ENCODE measurements at places on chromosomes 1 and 21.

GRCh38 chr21:15775981-15776380 is 46.2 kb downstream of the USP25 start:
- DNase-seq, result no peak

- no peak for DNase-seq
Measured at GRCh38 chr1:15028102-15028501, 125.4 kb upstream of the TMEM51 start.

GRCh38 chr1:55813618-55814017 is 598.5 kb upstream of the USP24 start:
- DNase-seq, result no peak

- no peak for DNase-seq
Measured at GRCh38 chr1:31625561-31626222, 8.2 kb downstream of the HCRTR1 start.

DNA sequence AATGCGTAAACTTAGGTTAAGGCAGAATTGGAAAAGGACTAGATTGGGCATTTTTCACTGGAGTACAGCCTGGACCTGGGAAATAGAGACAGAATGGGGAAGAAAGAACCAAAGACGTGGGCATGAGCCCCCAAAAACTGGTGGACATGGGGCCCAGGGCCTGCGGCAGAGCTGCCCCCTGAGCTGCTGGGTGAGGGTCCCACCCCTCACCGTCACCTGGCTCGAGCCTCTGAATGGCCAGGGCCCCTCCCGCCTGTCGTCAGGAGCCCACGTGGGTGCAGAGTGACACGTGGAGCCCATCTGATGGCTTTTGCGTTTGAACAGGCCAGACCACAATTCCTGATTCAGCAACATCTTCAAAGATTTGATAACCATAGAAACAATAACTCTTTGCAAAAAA is 360.9 kb upstream of the VAMP3 start:
- DNase-seq, result no peak

- DNase-seq, result no peak
Measured at GRCh38 chr1:44031252-44032169, at the start of gene SLC6A9. TSS of gene SLC6A9 (minus strand) at chr1:44031462. CDS start at chr1:44024277, 7,185 bp downstream.

DNA sequence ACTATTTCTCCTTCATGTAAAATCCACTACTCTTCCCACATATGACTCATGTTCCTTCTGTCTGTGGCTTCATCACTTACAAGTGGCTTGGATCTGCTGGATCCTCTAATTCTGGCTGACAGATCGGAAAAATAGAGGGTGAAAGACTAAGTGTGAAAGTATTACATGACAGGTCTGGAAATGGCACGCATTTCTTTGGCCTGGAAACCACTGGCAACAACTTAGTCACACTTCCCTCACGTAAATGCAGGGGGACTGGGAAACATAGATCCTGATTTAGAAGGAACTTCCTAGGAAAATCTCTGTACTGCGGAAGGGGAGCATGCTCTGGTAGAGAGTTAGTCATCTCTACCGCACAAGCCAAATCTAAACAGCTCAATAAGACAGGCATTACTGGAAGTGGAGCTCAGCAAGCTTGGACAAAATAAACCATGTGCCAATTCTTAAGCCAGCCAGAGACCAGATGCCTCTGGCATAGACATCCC is 305.4 kb upstream of the PTBP2 start:
- DNase-seq, result no peak

GRCh38 chr1:174769961-174770549 is 229.7 kb upstream of the CACYBP start:
- DNase-seq, result peak; percentile 20

GRCh38 chr1:52003877-52004276 is 13.4 kb upstream of the RAB3B start:
- no peak for DNase-seq

DNA sequence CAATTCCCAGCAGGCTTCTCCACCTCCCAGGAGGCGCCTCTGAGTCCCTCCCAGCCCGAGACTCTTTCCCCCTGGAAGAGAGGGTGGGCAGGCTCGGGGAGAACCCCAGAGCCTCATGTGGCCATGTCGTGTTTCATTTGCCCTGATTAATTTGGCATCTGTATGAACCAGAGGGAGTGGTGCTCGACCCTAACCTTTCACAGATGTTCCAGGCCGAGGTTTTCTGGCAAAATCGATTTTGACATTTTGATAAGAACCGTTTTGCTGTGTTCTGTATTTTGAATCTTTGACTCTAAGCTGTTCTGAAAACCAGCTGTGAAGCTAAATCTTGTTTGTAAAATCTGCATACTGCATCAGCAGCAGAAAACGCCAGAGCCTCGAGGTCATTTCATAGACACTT is 367.4 kb downstream of the CAMTA1 start:
- no peak for DNase-seq

GRCh38 chr1:41291195-41291594 is 49.1 kb upstream of the SCMH1 start:
- no peak for DNase-seq

GRCh38 chr1:178273707-178274410 is 180.0 kb downstream of the RASAL2 start:
- DNase-seq, result no peak

- no peak for DNase-seq
Measured at GRCh38 chr1:86156566-86157455, at the start of gene COL24A1. TSS of gene COL24A1 (minus strand) at chr1:86156772. CDS start at chr1:86156396, 376 bp downstream.

- DNase-seq, result no peak
Measured at GRCh38 chr1:201334325-201335173, 42.9 kb downstream of the TNNT2 start.

DNA sequence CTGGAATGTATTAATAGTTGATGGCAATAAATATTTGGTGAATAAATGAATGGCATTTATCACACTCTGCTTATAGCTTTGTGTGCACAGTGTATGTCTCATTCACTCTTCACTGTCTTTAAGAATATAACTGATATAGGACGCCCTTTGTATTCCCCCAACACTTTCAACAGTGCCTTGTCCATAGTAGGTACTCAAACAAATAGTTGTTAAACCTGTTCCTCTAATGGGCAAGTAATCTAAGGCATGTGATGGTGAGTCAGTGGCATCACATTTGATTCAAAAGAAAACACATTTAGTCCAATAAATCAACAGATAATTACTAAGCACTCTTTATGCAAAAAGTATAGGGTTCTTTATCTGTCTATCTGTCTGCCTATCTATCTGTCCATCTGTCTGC is 11.2 kb upstream of the RXRG start:
- peak; percentile 63 for DNase-seq

GRCh38 chr1:94039514-94039870 is 81.5 kb downstream of the ABCA4 start:
- no peak for DNase-seq

DNA sequence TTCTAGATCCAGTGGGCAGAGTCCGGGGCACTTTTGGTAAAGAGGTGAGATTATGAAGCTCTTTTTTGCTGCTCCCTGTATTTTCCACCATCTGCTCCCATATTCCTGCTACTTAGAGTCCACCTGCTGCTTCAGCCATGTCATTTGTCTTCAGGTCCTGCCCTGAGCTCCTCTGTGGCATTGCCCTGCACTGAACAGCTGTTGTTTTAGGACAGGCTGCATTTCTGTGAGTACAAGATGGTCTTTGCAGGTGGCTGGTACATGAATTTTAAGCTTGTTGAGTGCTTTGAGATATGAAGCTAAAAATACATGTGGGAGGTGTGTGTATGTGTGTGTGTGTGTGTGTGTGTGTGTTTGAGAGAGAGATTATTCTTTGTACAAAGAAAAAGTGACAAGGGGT is 21.9 kb downstream of the MT1HL1 start:
- DNase-seq, result no peak

DNA sequence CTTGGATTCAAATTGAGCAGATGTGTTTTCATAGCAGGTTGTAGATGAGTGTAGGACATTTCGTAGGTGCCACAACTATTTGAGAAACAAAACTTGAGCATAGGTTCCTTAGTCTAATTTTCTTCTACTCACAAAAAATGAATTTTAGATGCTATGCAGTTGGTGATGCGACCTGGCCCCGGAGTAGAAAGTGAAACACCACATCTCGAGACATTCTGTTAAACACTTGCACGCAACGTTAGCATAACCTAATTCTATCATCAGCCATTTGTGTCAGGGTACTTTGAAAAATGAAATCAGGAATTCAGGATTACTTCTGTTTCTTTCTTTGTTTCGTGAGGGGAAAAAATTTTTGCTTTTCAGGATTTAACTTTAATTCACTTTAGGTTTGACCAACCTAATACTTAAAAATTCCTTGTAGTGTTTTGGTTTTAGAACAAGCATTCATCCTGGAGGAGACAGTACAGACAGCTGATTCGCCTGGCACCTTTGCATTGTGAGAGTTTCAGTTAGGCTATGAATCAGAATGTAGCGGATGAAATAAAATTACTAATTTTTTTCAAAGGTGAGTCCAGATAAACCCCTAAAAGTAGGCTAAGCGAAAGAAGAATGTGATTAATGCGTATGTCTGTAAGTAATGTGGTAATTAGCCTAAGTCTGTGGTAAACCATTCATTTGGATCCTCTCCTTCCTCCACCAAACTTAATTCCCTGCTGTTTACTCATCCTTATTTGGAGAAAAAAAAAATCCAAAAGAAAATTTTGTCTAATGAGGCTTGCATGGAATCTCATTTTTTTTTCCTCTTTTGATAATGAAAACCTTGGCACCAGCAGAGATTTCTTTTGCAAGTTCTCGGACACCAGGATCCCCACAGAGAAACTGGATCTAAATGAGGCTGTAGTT is 44.9 kb downstream of the MAP3K21 start:
- no peak for DNase-seq

GRCh38 chr1:9183898-9184297 is 50.7 kb upstream of the H6PD start:
- no peak for DNase-seq

DNA sequence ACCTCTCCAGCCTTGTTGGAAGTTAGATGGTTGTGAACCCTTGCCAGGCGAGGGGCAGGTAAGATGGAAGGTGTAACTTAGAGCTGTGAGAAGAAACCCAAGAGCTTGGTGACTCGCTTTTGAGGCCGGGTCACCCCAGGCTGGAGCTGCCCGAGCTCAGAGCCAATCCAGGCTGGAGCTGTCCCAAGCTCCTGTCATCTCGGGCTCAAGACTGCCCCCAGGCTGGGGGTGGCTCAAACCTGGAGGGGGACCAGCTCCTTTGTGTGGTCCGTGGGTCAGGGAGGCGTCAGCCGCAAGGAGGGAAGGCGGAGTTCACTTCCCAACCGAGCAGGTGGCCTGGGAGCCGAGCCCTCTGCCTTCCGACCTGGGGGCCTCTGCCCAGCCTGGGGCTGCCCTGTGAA is 2.0 kb downstream of the HUNK start:
- no peak for DNase-seq

DNA sequence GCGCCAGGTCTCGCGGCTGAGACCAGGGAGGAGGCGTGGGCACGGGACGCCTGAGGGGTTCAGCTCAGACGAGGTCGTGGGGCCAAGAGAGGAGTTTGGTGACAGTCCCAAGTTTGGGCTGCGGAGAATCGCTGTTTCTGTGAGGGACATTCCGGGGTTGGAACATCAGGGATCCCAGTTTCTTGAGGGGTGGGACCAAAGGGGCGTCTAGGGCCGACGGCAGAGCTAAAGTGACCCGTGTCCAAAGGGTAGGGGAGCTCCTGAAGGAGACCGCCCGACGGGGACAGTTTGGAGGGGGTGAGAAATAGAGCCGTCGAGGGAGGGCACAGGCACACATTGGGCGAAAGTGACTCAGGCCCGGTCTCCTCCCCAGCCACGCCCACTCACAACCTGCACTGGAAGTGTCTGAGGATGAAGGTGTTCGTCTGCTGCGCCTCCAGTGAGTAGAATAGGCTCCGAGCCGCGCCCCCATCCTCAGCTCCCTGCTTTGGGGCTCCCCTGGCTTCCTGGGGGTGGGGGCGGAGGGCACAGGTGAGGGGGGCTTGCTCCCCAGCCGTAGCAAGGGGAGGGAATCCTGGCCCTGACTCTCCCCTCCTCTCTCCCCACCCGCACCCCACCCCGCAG is 7.0 kb downstream of the EFNA3 start:
- DNase-seq, result no peak

DNA sequence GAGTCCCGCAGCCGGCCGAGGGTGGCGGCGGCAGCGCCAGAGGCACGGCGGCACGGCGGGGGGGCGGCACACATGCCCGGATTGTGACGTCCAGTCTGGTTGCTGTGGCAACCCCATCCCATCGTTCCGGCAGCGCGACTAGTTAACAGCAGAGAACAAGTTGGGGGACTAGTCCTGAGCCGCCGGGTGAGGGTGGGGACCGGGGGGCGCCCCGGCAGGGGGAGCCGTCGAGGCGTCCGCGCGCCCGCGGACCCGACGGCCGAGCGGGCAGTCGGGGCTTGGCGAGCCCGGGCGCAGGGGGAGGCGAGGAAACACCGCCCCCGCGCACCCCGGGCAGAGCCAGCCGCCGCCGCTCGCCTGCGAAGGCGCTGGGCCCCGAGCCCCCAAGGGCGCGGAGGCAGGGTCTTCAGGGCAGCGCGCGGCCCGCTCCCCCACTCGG is at the start of gene CHD5:
Gene CHD5 (minus strand): TSS at position 54 of the 439 bp plus-strand sequence. CDS start 298 bp downstream, outside the sequence.
- no peak for DNase-seq

DNA sequence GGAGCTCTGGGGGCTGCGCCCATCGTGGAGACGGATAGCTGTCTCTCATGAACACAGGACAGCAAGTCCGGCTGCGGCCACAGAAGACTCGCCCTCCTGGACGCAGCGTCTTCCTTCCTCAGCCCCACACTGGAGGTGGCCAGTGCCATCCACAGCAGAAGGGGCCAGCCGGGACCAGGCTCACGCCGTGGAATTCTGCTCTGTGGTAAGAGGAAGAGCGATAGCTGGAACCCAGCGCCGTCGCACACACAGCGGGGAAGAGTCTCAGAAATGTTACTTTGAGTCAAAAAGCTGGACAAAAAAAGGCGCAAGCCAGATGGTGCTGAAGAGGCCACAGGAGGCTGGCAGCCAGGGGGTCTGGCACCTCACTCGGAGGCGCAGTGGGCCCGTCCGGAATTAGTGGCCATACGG is 113.9 kb upstream of the COL6A1 start:
- no peak for DNase-seq

DNA sequence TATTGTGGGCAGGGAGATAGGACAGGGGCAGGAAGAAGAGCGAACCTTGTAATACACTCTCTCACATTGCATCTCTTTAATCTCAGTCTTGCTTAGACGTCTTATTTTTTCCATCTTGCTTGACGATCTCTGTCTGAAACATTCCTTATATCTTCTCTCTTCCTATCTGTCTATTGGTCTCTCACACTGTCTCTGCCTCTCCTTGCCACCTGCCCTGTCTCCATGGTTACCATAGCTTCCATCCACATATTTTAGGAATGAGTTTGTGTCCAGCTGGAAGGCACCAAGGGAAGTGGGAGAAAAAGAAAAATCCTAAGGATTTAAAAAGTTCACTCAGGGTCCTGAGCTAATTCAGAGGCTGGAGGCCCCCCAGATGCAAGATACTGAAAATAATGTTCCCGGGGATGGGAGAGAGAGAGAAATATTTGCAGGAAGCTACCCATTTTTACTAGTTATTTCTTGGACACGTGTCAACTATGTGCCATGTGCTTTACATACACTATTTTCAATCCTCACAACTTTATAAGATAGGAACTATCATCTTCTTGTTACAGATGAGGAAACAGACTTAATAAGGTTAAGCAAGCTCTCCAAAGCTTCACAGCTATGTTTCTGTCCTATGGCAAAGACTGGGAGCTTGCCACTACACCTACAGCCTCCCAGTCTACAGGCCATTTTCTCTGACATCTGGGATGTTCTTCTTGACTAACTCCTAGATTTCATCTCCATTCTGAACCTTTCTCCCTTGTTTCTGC is 933 bp downstream of the ANKRD34A start:
- DNase-seq, result no peak
